HEK293T (cell line): ENCODE measurements at places on chromosomes 7 and 10.

- DNase-seq = no peak
Measured at GRCh38 chr10:73964743-73965142, 33.2 kb upstream of the VCL start.

DNA sequence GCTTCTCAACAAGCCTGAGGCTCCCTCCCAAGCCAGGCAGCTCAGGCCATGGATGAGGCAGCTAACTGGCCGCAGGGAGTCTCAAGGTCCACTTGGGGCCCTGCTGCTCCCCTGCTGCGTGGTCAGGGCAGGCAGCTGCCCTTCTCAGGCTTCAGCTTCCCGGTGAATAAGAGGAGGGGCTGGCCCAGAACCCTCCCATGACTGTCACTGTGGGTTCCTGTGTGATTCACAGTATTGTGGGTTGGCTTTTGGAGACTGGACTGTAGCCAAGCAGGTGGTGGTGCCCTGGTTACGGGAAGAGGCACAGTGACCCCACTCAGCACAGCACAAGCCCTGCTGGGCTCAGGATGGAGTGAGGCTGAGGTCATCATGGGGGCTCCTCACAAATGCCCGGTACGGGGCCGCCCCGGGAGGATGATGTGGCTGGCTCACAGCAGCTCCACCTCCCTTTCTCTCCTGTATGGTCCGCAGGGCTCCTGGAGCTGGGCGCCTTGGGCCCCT, 189.8 kb downstream of the HECW1 start:
- no peak for DNase-seq

GRCh38 chr10:124652701-124653100, 91.5 kb downstream of the FAM53B start:
- no peak for DNase-seq

DNA sequence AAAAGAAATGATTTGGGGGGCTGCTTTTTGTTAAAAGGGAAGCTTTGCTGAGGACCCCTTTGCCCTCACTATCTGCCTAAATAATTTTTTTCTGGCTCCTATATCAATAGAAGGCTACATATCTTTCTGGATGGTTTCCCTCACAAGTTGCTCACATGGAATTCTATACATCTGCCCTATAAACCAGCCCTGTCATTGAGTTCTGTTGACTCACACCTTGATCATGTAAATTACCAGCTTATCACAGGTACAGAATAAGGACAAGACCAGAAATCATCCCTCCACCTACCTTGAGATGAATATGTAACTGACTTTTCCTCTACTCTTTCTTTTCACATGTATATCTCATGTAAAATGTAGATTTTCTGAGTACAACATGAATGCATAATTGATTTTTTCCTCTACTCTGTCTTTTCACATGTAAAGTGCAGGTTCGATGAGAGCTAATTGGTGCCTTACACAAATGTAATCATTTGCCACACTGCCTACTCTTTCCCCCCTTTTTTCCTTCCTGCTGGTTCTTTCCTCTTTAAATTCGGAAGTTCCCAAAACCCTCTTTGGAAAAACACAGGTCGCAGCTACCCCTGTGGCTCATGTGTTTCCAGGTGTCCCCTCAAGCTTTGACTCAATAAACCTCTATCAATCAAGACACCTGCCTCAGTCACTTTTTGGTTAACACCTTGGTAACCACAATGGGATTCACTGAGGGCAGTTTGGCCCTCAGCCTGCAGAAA, 12.5 kb downstream of the CYP3A43 start:
- no peak for DNase-seq

GRCh38 chr7:155219947-155220769, 77.5 kb upstream of the INSIG1 start:
- DNase-seq = no peak

DNA sequence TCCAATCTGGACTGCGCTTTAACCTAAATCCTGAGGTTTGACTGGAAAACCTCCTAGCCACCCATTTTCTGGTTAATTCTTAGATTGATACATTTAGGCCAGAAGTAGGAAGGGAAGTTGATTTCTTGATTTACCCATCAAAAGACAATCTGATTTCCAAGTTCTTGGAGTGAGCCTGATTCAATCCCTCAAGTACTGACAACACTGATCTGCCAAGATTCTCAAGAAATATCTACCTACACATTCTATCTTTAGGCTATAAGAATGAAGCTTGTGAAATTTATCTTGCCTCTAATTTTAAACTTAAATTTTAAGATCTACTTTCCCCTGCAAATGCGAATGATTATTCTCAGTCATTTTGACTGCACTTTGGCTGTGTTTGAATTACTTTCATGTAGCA, 5.9 kb downstream of the TAS2R16 start:
- DNase-seq = no peak

DNA sequence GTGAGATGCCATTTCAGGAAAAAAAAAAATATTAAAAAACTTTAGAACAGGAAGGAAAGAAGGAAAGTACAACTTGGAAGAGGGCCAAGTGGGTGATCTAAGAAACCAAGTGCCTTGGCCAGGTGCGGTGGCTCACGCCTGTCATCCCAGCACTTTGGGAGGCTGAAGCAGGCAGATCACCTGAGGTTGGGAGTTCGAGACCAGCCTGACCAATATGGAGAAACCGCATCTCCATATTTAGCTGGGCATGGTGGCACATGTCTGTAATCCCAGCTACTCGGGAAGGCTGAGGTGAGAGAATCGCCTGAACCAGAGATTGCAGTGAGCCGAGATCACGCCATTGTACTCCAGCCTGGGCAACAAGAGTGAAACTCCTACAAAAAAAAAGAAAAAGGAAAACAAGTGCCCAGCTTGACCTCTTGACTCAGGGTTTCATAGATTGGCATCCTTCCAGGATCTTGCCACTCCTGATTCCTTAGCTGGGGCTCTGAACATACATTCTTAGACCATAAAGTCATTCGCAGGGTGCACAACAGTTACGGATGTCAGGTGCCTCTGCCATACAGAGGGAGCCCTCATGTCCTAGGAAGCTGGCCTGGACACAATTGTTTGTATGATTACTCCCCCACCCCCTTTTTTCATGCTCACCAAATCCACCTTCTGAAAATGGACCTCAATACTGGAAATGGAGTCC, 2.1 kb upstream of the GUSB start:
- DNase-seq = no peak

DNA sequence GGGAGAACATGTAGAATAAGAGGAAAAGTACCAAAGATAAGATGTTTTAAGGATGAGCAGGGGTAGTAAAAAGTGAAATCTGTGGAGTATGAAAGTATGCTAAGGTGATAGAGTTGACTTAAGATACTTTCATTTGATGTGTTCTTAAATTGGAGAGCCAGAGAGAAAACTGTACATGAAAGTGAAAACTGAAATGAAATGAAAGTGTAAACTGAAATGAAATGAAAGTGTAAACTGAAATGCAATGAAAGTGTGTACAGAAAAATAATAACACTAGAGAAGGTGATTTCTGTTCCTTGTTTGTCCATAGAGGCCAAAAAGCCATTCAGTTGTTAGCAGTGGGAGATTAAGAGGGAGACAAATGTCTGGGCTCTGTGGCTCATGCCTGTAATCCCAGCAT, 17.5 kb downstream of the AHR start:
- DNase-seq = no peak

- DNase-seq = no peak
Measured at GRCh38 chr7:28128608-28129007, 52.0 kb downstream of the JAZF1 start.

DNA sequence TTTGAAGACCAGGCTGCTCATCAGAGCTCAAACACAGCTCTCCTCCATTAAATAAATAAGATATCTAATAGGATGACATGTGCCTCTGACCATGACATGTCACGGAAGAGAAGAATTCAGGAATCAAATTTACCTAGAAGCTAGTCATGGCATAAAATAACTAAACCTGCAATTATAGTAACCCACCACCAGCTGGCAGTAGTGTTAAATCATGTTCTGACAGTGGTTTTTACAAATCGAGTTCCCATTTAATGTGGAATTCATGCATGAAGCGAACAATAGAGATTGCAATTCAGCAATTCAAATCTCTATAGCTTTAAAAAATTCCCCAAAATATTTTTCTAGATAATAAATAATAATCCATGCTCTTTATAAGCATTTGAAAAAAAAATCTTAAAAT, 74.6 kb upstream of the IKZF1 start:
- DNase-seq = no peak

- no peak for DNase-seq
Measured at GRCh38 chr10:69130251-69130650, 6.3 kb downstream of the VPS26A start.

DNA sequence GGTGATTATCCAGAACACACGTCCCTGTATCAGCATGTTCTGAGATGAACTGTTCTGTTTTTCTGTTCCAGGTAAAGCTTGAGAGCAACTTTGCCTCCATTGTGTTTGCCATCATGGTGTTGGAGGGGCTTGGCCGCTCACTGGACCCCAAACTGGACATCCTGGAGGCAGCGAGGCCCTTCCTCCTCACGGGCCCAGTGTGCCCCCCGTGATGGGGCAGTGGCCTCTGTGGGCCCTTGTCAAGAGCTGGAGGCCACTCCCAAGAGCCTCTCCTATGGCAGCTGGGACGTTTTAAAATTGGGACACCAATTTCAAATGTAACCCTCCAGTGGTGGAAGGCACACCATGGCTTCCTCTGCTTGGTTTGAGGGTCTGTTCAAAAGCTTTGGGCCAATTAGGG, 1.9 kb upstream of the NDUFB2 start:
- DNase-seq = no peak

GRCh38 chr10:115871855-115872254, 401.2 kb downstream of the GFRA1 start:
- DNase-seq = no peak

DNA sequence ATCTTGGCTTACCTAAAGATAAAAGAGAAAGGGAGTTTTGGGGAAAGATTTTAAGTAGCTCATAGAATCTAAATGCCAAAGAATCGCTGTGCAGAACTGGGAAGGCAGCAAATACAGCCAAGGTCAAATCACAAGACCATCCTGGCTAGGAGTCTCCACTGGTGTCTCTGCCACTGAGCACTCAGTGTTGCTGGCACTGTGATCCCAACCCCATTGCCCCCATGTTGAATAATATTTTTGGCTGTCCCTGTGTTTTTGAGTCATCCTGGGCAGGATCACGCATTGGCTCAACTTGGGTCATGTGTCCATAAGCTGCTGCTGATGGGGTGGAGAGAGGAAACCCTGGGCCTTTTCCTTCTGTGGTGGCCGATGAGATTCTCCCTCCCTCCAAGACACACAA, 21.2 kb downstream of the TLX1 start:
- no peak for DNase-seq

DNA sequence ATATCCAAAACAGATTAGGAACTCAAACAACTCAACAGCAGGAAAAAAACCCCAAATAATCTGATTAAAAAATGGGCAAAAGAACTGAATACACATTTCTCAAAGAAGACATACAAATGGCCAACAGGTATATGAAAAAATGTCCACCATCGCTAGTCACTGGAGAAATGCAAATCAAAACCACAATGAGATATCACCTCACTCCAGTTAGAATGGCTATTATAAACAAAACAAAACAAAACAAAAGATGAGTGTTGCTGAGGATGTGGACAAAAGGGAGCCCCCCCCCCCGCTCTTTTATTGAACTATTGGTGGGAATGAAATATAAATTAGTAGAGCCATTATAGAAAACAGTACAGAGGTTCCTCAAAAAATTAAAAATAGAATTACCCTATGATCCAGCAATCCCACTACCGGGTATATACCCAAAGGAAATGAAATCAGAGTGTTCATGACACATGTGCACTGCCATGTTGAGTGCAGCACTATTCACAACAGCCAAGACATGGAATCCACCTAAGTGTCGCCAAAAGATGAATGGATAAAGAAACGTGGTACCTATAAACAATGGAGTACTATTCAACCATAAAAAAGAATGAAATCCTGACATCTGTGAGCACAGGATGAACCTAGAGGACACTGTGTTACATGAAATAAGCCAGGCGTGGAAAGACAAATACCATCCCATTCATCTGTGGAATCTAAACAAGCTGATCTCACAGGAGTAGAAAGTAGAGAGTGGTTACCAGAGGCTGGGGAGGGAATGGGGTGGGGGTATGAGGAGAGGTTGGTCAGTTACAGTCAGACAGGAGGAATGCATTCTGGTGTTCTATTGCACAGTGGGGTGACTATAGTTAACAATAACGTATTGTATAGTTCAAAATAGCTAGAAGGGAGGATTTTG, 78.1 kb upstream of the RHEB start:
- DNase-seq = no peak

DNA sequence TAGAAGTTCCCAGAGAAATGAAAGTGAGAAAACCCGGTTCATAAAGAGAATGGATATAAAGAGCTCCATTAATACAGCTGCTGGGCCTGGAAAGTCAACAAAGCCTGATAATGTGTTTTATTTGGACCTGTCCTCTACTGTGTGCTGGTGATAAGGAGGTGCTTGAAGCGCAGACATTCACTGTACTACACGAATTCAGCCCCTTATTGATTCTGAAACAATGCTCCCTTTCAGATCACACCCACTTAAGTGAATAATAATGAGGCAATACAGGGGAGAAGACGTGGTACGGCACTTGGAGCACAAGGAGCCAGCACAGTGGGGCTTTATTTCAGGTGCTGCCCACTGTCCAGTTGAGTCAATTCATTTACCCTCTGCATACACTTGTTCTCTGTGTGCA, 260.8 kb downstream of the FGFR2 start:
- DNase-seq = no peak

- DNase-seq = peak; percentile 34
Measured at GRCh38 chr7:119197877-119198527, 973.5 kb downstream of the ANKRD7 start.

- no peak for DNase-seq
Measured at GRCh38 chr7:123692471-123692877, 36.8 kb downstream of the LMOD2 start.

DNA sequence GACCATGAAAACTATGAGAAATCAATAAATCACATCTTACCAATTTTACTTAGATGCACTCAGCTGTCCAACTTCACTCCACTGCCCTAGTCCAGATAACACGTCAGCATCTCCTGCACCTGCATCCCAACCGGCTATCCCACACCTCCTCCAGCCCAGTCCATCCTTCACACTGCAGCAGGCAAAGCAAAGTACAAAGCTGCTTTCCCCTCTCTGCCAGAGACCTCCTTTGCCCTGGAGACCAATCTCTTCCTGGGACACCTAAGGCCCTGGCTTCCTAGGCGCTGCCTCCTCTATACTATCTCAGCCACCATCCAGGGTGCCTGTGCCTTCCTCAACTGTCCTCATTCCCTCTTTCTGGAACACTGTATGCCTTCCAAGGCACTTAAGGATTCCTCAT, 90.3 kb upstream of the DDC start:
- no peak for DNase-seq

DNA sequence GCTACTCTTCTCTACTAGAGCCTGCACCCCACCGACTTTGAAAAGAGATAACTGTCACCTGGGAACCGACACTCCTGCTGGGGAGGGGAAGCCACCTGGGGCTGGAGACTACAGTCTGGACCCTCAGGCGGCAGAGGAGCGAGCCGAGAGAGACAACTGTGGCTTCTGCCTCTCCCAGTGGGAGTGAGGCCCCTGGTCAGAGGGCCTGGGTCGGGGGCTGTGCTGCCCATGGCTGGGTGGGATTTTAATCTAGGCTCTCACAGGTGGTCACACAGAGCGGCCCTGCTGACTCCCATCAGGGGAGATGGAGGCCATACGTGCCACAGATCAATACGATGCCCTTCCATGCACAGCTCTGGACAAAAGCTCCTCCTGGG, 372.1 kb downstream of the DNAJB6 start:
- no peak for DNase-seq
